Naive thymus-derived CD8-positive, alpha-beta T cell (primary cell): ENCODE measurements at places on chromosomes 6 and 20. TPM values are rescaled to one million over a fixed set of nuclear protein-coding genes. Genes with fewer than 3 reads are reported as not detected.

IMPG1 gene
- not detected for polyA plus RNA-seq

DNA sequence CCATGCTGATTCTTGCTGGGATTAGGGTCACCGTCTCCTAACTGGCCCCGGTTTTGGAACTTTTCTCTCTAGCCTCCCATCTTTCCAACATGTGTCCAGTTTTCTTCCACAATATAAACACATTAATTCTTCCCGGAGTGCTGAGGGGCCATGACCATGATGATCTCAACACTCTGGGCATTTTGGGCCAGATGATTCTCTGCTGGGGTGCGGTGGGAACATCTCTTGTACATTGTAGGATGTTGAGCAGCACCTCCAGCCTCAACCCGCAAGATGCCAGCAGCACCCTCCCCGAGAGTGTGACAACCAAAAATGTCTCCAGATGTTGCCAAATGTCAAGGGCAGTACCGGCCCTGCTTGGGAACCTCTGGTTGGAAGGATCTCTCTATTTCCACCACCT is 164.8 kb downstream of the TFAP2C start:
- DNase-seq = no peak

DNA sequence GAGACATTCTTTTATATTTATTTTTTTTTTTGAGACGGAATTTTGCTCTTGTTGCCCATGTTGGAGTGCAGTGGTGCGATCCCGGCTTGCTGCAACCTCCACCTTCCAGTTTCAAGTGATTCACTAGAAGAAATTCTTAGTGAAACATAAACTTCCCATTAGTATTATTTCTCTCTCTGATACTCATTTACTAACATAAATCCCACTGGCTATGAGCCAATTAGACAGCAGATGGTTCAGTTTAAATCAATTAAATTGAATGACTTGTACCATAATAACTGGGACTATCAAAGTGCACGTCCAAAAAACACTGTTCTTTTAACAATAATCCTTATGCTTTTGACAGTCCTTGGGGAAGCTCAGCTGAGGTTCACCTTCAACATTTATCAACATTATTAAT is 111.2 kb upstream of the PTCHD4 start:
- no peak for DNase-seq

TENT5A gene
- 3.4 TPM for polyA plus RNA-seq
